ENCODE measurements at places on chromosomes 6 and 20.
A peak's percentile ranks its signal among the peaks of the same experiment; 100 is the strongest.

GRCh38 chr6:111541026-111541681 is 58.1 kb upstream of the REV3L start:
- DNase-seq, result peak; percentile 78

DNA sequence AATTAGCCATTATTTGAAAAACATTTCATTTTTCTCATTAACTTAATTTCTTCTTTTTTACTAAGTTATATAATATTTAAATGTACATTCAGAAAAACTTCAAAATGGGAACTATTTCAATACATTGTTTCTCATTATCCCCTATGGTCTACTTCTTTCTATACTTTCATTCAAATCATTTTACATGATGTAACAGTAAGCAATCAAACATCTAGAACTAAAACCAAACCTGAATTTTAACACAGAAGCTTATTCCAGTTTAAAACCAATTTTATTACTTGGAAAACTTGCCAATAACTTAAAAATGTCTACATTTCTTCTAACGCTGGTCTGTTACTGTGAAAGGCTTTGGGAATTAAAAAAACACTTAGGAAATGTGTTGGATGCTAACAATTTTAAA is 4.6 kb upstream of the PRR18 start:
- no peak for DNase-seq

DNA sequence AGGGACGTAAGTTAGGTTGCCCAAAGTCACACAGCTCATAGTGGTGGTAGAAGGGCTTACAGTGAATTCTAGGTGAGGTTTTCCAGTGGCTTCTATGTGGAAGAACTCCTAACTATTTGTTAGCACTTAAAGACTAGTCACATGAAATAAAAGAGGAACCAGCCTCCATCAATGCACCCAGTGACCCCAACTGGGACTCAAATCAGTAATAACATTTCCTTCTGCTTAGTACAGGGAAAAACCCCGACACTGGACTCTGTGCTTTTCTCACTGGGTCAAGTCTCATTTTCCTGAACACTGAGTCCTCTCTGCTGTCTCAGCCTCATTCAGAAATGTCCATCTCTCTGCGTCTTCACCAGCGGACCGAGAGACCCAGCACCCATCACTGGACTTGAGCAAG is 89.2 kb downstream of the SLC22A23 start:
- no peak for DNase-seq

DNA sequence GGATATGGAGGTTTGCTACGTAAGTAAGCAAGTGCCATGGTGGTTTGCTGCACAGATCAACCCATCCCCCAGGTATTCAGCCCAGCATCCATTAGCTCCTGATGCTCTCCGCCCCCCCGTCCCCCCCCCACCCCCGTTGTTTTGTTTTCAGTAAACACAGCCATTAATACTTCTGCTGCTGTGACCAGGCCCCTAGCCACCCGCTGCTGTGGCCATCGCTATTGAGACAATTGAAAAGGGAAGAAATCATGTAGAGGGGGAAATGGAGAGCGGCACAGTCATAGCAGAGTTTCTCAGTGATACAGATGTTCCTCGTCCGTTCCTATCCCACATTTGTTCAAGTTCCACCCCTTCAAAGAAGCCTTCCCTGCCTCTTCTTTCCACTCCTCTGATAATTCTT is 24.9 kb downstream of the SLC35D3 start:
- DNase-seq, result no peak

GRCh38 chr6:25287941-25288340 is 8.8 kb downstream of the CARMIL1 start:
- no peak for DNase-seq

DNA sequence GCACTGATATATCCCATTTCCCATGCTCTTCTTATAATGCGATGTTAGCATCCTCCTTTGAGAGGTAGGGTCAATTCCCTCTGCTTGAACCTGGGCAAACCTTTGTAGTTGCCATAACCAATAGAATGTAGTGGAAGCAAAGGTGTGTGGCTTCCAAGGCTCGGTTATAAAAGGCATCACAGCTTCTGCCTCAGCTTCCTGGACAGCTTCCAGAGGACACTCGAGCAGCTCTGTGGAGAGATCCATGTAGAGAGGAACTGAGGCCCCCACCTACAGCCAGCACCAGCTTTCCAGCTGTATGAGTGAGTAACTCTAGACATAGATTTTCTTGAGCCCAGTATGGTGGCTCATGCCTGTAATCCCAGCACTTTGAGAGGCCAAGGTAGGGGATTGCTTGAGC is 36.7 kb downstream of the FGD2 start:
- DNase-seq, result peak; percentile 43

GRCh38 chr6:139250296-139251044 is 41.3 kb downstream of the TXLNB start:
- peak; percentile 29 for DNase-seq

DNA sequence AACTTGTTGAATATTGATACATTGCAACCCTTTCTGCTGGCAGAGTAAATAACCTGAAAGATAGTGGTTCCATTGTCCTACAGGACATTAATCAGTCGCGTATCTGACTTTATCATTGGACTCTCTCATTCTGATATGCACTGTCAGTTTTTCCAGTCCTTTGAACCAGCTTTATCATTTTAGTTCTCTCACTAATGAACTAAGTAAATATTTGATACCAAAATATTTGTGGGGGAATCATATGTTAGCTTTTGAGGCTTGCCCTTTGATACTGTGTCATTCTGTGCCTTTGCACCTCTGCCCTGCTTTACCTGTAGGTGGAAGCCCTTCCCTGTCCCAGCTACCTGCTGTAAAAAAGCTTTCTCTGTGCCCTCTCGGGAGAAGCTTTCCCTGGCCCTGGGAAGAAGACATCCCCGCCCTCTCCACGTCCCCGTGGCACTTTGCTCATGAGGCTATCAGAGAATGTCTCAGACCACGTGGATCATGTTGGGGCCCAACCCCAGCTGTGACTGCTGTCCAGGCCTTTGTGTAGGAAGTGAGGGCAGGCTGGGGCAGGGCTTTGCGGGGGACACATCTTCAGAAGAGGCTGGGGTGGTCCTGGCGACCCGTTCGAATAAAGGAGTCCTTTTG is 117.8 kb upstream of the NXT1 start:
- DNase-seq, result no peak

- no peak for DNase-seq
Measured at GRCh38 chr20:20390393-20390792, 22.5 kb downstream of the INSM1 start.
